SIG-M5 (cell line): ENCODE measurements at places on chromosomes 3 and 15.

GRCh38 chr3:121757812-121758545 lies 8.4 kb upstream of the GOLGB1 start:
- no peak for DNase-seq

DNA sequence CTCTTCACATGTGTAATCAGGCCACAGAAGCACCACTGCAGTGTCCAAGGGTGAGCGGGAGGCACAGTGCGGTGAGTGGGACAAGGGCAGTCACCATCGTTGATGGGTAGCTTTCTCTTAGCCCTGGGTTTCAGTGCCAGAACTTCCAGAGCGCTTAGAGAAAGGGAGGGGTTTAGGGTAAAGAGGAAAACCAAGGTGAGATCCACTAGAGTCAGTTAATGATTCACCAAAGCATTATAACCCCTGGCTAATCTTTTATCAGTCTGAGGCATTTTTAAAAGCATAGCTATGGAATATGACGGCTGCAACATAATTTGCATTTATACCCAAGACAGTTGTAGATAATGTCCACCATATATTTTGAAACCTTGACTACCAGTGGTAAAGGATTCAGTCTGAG lies 94.8 kb downstream of the SHQ1 start:
- DNase-seq, result no peak

DNA sequence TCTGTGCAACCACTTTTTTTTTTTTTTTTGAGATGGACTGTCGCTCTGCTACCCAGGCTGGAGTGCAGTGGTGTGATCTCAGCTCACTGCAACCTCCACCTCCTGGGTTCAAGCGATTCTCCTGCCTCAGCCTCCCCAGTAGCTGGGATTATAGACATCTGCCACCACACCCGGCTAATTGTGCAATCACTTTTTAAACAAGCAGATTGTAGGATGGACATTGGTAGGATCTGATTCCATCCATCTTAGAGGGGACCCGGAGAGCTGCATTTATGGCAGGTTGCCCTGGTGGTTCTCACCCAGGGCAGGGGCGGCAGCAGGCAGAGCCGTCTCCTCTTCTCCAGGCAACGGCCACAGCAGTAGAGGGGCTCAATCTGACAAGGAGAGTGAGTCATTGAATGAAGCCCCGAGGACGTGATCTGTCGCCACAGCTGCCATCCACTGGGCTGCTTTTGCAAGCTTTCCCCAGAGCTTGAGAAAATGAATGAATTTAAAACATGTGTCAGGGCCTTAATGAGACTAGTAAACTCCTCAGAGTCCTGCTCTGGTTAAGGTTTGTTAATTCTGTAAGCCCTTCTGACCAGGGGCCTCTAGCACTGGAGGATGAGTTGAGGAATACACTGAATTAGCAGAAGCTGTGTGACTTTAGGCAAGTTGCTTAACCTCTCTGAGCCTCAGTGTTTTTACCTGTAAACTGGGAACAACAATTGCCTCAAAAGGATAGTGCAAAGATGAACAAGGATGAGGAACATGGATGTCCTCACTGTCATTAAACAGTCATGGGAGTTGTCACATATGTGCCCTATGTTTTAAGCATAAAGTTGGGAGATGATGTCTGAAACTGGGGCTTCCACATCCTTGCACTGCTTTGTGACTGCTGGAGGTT lies 129.1 kb downstream of the ASB7 start:
- no peak for DNase-seq

DNA sequence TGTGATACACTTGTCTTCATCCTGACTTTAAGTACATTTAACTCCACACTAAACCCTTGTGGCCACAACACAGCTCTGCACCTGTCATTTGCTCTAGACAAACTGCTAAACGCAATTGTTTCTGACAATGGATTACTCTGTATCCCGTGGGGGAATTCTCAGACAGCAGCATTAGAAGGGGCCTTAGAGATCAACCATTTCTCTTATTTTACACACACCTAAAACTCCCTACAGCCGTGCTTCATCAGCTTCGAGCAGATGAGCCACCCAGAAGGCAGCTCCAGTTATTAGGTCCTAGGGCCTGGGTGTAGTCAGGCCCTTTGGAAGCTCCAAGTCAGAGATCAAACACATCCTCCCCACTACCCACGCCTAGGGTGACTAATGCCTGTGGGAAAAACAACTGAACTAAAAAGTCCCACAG lies 1.3 kb upstream of the IL12A start:
- no peak for DNase-seq

- DNase-seq, result no peak
These were observed 110.6 kb downstream of the THSD4 start for GRCh38 chr15:71225851-71226250.

DNA sequence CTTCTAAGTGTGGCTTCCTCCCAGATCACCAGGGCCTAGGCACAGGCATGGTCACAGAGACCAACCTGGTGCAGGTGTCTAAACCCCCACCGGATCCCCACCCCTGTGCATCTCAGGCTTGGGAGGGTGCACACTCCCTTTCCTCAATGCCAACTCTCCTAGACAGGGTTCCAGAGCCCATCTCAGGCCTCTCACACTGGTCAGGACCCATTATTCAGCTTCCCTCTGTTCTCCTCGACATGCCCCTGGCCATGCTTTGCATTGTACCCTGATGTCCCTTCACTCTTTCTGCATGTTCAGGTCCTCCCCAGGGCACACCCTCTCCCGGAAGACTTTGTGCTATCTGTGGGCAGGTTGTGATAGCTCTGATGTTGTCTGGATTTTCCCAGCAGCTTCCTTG lies 23.5 kb downstream of the FGD5 start:
- no peak for DNase-seq

GRCh38 chr15:31446546-31446945 lies 119.9 kb downstream of the KLF13 start:
- no peak for DNase-seq

DNA sequence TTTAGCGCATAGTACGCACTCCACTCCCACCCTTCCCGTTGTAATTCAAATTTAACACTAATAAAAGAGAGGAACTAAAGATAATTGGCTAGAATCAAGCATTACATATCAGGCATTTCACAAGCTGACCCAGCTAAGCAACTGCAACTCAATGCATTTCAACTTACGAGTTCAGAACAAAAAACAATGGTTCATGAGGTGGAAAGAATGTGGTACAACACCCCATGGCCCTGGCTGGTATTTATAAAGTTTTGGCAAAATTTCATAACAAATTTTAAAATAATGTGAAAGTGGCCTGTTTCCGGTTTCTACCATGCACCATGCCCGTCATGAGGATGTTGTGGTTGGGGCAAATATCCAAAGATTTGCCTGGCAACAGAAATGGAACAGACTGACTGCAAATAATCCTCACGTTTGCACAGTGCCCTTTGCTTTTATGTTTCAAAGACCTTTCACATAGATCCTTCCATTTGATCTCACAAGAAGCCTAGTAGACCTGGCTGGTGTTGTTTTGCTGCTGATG lies 455.3 kb upstream of the NR2F2 start:
- no peak for DNase-seq

- DNase-seq, result no peak
These were observed 192.6 kb downstream of the PDZRN3 start for GRCh38 chr3:73432023-73432705.

DNA sequence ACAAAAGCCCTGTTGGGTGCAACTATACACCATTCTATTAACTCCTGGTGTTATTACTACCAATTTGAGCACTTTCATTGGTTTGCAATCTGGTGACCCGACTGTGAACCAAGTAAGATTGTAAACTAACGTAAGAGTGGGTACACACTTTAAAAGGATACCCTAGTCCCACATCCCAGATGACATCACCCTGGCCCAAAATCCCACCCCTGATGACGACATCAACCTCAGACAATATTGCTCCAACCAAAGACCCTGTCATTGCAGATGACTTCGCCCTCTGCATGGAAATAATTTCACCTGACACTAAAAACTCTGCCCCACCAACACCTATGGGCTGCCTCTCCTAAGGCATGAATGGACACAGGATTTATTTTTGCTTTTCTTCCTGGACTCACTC lies 25.6 kb upstream of the MKRN3 start:
- no peak for DNase-seq

GRCh38 chr3:169179722-169180121 lies 483.8 kb downstream of the MECOM start:
- DNase-seq, result no peak
